ENCODE measurements at places on chromosomes 3 and 15.

DNA sequence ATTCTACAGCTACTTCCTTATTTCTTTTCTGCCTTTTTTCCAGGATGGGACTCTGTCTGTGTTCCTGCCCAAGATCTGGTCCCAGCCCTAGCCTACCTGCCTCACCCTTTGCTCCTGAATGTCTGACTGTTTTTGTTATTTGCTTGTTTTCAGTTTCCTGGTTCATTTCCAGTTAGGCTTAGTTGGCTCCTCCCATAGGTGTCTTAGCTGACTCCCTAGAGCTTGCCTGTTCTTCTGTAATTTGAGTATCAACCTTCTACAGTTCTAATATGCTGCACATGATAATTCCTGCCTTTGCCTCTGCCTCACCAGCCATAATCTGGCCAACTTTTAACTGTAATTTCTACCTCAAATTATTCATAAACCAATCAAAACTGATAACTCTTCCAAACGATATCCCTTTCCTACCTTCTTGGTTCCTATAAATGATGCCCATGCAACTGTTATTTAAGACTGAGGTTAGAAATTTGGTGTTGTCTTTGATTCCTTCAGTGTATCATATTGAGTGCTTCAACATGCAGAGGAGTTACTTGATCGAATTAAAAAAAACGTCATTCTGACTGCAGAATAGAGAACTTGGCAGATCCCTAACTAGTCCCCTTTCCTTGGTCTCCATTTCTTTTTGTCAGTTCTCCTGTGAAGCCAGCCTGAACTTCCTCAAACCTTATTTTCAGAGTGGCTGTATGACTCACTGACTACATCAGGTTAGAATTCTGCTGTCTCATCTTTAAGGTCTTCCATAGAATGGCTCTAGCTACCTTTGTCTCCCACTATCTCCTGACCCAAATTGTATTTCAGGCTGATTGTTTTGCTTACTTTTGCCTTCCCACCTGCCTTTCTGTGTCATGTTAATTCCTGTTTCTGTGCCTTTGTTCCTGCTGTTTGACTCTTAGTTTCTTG is 8.4 kb downstream of the GOLM2 start:
- DNase-seq, result peak; percentile 78

- no peak for DNase-seq
Observed at GRCh38 chr15:68700455-68701123, 120.1 kb downstream of the ANP32A start.

DNA sequence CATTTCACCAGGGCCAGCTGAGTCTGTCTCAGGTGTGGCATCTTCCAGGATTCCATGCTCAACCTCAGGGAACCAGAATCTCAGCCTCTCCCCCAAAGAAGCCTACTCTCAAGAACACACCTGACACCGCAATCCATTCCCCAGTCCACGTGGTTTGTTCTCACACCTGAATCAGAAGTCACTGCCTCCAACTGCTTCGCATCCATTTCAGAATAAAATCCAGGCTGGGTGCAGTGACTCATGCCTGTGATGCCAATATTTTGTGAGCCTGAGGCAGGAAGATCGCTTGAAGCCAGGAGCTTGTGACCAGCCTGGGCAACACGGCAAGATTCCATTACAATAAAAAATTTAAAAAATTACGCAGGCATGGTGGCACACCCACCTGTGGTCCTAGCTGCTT is 212.2 kb downstream of the FOXP1 start:
- peak; percentile 63 for DNase-seq

DNA sequence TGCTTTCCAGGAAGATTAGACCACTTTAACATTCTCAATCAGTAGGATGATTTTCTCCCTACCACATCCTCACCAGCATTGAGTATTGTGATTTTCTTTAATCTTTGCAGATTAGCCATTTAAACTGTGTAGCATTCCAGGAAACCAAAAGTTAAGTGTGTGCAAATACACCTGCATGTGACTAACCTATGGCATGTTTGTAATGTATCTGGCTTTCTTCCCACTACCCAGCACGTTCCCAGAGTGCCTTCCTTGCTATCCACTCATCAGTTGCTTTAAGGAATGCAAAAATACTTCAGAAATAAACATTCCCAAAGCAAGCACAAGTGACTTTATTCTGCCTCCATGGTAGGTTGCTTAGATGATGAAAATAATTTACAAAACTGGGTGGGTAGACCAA is 74.2 kb downstream of the ATG7 start:
- DNase-seq, result peak; percentile 71

- DNase-seq, result no peak
Observed at GRCh38 chr3:45462522-45463265, 74.3 kb downstream of the LARS2 start.

DNA sequence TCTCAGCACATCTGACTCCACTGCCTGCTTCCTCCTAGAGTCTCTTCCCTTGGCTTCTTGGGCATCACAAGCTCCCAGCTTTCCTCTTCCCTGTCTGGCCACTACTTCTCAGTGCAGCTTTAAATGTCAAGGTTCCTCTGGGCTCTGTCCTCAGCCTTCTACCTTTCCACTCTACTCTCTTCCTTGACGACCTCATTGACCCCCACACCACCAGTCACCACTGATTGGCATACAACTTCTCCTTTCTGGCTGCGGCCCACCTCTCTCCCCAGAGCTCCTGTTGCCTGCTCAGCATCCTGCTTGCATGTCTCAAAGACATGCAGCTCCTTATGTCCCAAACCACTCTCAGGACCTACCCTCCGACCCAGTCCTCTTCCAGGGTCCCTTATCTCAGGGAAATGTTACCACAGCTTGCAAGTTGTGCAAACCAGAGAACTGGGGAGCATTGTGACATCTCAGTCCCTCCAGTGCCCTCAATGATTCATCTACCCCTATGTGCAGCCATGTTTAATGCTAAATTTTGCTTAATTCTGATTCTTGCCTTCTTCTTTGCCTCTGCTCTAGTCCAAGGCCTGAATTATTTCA is 49.9 kb downstream of the TRPM1 start:
- DNase-seq, result no peak

DNA sequence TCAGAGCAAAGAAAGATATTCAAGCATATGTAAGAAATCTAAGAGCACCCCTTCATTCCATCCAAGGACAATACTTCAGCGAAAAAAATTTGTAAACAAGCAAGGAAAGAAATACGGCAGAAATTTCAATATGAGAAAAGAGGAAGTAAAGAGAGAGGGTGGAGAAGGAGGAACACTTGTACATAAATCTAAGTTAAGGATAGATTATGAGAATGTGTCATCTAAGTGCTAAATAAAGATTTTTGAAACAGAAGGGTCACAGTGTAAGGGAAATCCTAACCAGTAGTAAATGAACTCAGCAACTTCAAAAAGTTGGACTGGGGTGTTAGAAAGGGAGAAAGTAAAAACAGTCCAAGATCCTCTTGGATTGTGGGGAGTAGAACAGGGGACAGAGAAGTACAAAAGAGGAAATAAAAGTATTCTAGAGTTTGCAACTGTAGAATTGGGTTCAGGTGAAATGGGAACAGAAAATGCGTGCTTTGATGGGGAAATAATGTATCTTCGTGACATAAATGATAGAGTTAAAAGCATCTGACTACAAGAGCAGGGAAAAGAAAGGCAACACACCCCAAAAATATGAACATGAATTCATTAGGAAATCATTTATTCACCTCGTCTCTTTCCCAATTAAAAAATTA is 68.5 kb upstream of the ATP13A5 start:
- no peak for DNase-seq

- DNase-seq, result no peak
Observed at GRCh38 chr3:72655131-72655551, 193.1 kb downstream of the SHQ1 start.

DNA sequence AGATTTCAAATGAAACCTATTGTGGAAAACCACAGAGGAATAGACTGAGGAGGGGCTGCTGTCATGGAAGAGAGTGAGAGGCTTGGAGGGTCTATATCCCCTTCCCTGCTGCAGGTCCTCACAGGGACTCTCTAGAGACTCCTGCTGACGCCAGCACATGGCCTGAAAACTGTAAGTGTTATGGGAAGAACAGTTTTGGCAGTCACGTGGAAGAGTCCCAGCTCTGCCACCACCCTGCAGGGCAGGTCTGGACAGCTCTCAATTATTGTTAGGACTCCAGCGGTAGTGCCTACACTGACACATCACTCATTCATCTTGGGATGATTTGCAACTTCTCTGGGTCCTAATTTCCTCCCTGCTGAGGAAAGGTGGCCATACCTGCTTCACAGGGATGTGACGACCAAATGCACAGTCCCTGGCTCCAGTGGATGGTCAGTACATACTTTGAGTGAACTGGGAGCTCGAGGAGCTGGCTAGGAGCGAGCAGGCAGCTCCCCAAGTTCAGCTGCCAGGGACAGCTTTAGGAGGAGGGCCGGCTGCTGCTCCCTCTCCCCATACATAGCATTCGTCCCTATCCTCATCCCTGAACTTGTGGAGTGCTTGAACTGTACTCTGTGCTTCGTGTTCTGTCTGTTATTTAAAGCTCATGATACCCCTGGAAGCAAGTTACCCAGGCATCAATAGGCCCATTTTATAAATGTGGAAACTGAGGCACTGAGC is 49.2 kb downstream of the CTXND1 start:
- DNase-seq, result peak; percentile 94

- no peak for DNase-seq
Observed at GRCh38 chr3:127421943-127422662, 134.3 kb upstream of the PRR20G start.

GRCh38 chr3:42096796-42097565 is 5.8 kb downstream of the TRAK1 start:
- DNase-seq, result peak; percentile 62

GRCh38 chr3:196666001-196666867 is 26.7 kb downstream of the NRROS start:
- DNase-seq, result peak; percentile 91

- DNase-seq, result no peak
Observed at GRCh38 chr15:30921781-30922479, 18.2 kb downstream of the FAN1 start.

DNA sequence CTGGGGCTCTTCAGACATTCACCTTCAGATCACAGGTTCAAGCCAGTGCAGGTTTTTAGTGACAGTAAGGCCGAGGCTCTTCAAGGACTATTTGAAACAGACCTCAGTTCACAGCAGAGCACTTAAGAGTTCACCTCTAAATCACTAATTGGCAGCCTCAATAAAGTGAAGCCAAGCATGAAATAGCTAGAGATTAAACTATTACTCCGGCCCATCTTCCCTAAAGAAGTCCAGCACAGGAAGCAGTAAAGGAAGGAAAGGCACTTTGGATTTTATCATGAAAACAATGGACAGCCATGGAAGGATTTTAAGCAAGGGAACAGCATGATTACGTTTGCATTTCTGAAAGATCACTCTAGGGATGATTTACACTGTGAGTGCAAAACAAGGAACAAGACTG is 27.6 kb upstream of the ARL6 start:
- DNase-seq, result no peak

DNA sequence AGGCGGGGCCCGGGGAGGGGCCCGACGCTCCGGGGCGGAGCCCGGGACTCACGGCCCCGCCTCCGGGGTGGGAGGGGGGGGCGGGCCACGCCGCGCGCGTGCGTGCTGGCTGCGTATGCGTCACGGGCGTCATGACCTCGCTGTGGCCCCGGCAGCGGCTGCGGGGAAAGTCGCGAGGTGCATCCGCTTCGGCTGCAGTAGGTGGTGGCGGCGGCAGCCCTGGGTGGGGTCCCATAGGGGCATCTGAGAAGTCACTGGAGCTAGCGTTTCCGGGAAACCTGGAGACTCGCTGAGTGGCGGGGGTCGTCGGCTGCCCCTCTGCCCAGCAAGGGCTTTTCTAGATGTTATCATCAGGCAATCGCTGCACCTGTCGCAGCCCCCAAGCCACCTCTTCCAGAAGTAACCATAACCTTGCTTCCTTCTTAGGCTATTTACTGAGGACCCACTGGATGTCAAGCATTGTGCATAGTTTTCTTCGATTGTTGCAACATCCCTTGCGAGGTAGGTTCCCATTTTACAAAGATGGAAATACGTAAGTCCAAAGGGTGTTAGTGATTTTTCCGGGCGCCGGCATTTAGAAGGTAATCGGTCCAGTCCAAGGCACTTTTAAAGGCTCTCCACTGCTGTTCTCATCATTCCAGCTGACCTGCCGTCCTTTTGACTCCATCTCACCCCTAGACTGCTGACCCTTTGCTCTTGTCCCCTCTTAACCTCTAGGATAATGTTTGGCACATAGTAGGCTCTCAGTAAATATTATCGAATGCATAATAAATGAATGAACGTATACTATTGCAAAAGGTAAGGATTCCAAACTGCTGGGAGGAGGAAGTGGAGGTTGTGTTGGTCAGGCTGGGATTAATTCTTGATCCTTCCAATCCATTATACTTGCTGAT is at the start of gene GDPGP1:
GDPGP1 (plus strand) TSS at position 114 of the 893 bp plus-strand sequence. CDS start 6,700 bp downstream, outside the sequence.
- no peak for DNase-seq

GRCh38 chr3:68953816-68954444 is 21.6 kb upstream of the TAFA4 start:
- DNase-seq, result no peak

GRCh38 chr3:184314700-184315542 is 515 bp downstream of the EIF4G1 start:
- peak; percentile 66 for DNase-seq

- DNase-seq, result no peak
Observed at GRCh38 chr15:40984964-40985363, 31.7 kb downstream of the CHAC1 start.

DNA sequence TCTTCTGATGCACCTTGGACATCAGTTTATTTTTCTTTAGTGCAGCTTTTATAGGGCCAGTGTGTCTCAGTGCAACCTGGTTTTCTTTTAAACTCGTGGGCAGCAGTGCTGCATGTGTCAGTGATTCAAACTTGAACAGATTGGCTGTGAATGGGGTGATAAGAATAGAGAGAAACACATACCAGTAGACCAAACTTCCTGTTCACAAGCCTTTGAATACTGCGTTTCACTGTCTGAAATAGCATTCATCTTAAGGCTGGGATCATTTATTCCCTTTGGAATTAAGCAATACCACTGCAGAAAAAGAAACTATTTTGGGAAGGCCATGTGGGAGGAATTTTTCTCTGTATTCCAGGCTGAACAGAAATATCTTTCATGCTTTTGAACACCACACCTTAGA is 51.7 kb downstream of the PHLDB2 start:
- DNase-seq, result no peak

DNA sequence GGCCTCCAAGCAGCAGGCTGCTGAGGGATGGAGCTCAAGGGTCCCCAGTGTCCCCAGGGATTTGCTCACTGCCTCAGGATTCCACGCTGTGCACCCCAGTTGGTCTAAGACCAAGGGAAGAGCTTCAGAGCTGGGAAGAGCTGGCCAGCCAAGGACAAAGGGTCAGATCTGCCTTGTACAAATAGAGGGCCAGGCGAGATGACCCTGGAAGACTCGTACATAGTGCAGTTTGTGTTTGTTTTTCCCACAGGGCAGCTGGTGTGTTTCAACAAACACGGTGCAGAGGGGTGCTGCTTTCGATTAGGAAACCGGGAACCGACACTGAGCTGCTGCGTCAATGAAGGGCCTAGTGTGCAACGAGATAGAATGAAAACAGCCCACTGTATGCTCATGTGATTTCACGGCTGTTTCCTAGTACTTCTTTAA is 56.1 kb upstream of the TRPM1 start:
- no peak for DNase-seq
